ENCODE measurements at places on chromosomes 6 and 20. TPM values are rescaled to one million over a fixed set of nuclear protein-coding genes. Genes with fewer than 3 reads are reported as not detected.

DNA sequence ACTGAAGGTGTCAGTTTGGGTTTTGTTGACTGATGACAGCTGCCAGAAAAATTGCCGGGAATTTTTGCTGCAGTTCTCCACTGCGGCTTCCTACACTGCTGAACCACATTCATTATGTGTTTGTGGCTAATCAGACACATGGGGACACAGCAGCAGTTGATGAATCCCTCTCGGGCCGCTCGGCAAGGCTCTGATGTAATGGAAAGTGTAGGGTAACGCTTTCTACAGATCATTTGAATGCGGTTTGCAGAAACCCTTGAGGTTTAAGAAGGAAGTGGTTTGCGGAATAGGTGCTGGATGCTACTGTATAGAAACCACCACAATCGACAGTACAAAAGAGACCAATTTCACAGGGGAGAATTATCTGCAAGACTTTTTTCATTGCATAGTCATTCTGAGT, 138.7 kb upstream of the SASH1 start:
- DNase-seq, result no peak

DNA sequence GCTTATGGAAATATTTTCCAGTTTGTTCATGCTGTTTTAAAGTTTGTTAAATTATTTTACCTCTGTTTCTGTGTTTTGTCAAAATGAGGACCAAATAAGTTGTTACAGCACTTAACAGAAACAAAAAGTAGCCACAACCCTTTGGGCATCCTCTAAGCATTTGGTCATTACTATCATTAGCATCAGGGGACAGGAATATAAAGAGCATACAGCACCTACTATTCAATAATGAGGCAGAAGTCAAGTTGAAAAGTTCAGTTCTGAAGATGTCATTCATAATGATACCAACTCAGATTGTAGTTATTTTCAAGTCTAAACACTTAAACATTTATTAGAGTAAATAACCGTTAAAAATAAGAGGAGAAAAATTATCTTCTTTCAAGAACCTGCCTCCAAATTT, 862.3 kb upstream of the FLRT3 start:
- DNase-seq, result no peak

- DNase-seq, result no peak
Measured at GRCh38 chr6:110664933-110665332, 150.3 kb downstream of the CDK19 start.

DNA sequence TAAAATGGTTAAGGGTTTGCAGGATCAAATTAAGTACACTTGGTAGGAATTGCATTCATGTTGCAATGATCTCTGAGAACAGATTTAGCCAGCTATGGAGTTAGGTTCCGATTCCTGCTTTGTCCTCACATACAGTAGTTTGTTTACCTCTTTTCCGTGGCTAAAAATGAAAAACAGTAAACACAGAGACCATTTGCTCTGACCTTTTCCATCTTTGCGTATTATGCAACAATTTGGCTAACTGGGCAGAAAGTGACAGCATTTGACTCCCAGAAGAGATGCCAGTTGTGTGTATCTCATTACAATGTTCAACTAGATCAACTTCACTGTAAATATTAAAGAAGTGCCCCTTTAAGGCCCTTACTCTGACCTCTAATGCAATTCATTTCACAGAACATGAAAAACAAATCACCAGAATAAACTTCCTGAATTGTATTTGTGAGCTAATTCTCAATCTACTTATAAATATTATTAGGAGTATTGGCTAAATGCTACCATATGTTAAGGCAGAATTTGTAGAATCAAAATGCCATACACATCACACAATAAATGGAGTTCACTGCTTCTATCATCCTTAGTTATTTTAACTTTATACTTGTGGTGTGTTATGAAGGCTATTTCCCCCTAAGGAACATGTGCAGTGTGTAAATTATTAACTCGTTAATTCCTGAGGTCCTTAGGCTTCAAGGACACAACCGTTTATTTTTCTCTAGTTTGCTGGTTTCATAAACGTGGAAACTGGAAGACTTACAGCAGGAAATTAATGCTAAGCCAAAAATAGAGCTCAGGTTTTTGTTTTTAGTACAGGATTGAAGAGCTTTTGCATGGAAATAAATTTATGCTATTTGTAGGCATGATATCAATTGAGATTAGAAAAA, 380.7 kb upstream of the CITED2 start:
- no peak for DNase-seq

GRCh38 chr20:47706345-47706744, 78.9 kb downstream of the SULF2 start:
- no peak for DNase-seq

DNA sequence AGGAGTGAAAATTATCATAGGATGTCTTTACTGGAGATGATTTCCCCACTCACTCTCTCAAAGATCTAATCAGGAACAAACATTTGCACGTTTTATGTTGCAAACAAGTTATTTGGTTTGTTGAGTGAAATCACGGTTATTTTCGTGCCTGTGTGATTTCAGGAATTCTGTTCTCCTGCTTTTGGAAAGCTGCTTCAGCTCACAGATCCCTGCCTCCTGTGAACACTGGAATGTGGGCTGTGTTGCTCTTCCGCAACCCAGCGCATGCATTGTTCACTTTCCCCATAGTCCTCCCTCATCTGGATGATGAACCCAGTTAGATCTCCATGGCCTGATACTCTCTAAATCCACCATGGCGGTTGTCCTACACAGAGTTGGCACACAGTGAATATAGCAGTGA, 91.0 kb downstream of the PLEKHG1 start:
- no peak for DNase-seq

DNA sequence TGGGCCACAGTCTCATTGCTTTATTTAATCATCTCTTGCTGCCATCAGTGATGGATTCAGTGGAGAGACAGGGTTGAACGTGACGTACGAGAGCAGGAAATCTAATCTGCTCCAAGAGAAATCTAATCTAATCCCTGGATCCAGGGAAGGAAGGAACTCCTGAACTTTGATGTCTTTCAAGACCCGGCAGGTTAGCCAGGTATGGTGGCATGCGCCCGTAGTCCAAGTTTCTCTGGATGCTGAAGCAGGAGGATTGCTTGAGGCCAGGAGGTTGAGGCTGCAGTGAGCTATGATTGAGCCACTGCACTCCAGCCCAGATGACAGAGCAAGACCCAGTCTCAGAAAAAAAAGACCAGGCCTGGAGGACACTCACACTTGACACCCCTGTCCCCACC, 11.4 kb upstream of the PGC start:
- no peak for DNase-seq

DNA sequence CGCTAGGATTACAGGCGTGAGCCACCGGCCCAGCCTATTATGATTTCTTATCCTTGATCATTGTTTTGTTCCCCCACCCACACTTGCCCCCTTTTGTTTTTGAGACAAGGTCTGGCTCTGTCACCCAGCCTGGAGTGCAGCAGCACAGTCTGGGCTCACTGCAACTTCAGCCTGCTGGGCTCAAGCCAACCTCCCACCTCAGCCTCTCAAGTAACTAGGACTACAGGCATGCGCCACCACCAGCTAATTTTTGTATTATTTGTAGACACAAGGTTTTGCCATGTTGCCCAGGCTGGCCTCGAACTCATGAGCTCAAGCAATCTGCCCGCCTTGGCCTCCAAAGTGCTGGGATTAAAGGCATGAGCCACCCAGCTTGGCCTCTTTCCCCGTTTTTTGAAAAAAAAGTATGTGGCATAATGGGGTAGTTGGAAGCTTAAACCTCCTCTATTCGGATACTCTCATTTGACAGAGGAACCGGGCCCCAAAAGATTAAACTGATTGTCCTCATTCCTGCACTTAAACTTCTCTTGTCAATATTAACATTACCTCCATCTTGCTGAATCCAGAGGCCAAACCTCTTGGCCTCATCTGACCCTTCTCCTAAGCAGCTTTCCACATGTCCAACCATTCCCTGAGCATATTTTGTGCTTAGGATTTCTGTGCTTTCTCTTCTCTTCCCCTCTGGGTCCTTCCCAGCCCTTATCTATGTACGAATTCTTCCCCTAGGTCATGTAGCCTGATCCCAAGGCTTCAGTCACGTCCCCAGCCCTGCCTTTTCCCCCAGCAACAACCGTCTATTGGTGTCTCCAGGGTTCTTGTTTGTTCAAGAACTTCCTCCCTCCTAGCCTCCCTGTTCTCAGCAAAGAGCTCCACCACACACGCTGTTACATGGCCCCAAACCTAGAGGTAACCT, 6.1 kb upstream of the EZR start:
- DNase-seq, result no peak

GRCh38 chr20:37162646-37163045, 16.5 kb upstream of the RPN2 start:
- DNase-seq, result no peak

DNA sequence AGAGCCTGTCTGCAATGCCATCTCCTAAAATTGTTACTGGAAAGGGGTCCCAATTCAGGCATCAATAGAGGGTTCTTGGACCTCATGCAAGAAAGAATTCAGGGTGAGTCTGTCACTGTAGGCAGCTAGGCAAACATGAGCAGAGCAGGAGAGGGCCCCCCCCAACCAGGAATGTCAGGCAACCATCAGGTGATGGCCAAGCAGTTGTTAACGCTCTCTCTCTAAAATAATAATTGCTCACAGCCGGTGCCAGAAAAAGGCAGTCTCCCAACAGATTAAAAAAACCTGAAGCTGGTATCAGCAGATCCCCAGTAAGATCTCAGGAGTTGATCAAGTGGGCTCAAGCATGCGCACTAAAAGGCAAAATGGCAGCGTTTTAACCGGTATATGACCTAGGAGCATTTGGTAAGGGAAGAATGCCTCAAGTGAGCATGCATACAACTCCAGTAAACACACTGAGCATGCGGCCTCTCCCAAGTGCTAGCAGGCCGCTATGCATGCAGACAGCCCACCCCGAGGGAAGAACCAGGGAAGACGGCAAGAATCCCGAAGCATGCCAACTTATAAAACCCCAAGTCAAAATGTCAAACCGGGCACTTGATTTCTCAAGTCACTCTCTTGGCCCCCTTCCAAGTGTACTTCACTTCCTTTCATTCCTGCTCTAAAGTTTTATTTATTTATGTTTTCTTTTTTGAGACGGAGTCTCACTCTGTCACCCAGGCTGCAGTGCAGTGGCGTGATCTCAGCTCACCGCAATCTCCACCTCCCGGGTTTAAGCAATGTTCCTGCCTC, 44.0 kb upstream of the RNGTT start:
- peak; percentile 24 for DNase-seq

- no peak for DNase-seq
Measured at GRCh38 chr6:154267508-154268106, 89.0 kb downstream of the IPCEF1 start.

DNA sequence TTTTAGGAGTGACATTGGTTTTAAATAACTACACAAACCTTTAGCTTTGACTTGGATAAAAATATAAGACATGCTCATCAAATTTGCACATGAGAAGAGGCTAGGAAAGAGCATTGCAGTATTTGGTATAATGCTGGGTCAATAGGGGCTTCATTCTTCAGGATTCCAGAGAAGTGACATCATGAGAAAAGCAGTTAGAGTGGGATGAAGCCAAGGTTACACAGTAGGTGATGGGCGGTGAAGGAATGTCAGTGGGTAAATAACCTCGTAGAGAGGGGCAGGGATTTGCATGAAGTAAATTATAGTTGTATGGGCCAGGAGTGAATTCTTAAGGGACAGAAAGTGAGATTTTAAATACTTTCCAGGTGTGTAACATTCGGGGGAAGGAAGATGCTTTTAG, 216.2 kb downstream of the RFPL4B start:
- DNase-seq, result no peak

DNA sequence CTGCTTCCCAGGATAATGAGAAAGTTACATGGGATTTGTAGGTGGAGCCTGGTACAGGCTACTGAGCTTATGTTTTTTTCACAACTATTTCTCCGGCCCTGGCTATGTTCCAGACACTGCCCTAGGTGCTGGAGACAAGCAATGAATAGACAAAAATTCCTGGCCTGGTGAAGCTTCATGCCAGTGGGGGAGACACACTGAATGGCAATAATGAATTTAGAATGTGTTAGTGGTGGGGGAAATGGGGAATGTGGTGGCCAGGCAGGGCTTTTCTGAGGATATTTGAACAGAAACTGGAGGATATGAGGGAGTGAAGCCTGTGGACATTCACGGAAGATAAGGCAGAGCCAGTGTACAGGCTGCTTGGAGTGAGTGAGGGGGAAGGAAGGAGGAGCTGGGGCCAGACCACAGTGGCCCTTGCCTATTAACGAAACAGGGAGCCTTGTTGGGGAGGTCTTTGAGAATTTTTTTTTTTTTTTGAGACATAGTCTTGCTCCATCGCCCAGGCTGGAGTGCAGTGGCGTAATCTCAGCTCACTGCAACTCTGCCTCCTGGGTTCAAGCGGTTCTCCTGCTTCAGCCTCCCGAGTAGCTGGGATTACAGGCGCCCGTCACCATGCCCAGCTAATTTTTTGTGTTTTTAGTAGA, 6.6 kb downstream of the FOXS1 start:
- DNase-seq, result no peak

GRCh38 chr6:107715550-107716321, 108.4 kb downstream of the SCML4 start:
- no peak for DNase-seq

DNA sequence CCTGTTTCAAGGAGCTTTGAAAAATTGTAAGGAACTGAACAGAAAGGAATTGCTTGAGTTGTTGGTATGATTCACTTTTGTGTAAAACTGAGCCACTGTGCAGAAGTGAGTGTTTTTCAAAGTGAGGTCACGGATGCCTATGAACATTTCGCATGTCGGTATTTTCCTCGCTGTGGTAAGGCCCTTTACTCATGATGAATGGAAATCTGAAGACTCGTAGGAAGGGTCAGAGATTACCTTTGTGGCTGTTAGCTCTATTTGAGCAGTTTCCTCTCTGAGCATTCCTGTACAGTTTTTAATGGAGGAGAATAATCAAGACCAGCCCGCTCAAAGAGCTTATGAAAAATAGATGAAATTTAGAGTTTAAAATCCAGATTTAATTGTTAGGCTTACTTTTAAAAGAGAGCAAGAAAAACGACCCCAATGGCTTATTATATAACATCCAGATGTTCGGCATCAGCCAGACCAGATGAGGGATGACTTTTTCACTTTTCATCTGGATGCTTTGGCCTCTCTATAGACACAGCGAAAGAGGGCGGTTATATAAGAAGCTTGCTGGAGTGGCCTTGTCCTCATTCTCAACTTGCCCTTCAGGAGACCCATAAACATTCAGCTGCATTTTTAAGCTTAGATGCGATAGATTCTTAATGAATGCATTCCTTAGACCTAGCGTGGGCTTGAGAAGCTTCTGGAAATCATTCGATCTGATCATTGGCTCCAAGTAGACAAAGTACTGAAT, 99.5 kb downstream of the CD83 start:
- no peak for DNase-seq

- no peak for DNase-seq
Measured at GRCh38 chr6:69937402-69938136, 71.2 kb downstream of the COL19A1 start.

DNA sequence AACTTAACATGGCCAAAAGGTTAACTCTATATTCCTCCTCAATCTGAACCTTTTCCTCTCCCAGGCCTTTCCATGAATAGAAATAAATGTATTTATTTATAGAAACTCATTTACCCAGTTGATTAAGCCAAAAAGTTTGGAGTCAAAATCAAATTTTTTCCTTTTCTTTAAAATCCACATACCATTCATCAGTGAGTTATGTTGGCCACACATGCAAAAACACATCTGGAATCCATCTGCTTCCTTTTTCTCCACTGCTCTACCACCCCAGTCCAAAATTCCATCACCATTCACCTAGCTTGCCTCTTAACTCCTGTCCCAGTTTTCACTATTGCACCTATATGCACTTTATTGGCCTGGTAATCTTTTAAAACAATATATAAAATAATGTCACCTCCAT, 62.4 kb upstream of the TMEM200A start:
- no peak for DNase-seq

The FILIP1 gene
- 39.5 TPM for polyA plus RNA-seq

The SYTL3 gene
- 7.4 TPM for polyA plus RNA-seq

The AFG1L gene
- 8.0 TPM for polyA plus RNA-seq

The GJA10 gene
- polyA plus RNA-seq, result not detected

The CCN6 gene
- polyA plus RNA-seq, result 0.21 TPM

The FOXO3 gene
- 62.7 TPM for polyA plus RNA-seq

The OR2H1 gene
- not detected for polyA plus RNA-seq

Data from left lung (tissue), 14 donors.